Pancreas (tissue), 10 donors: ENCODE measurements at places on chromosomes 2 and 18. TPM values are rescaled to one million over a fixed set of nuclear protein-coding genes. Genes with fewer than 3 reads are reported as not detected.

GRCh38 chr2:129056959-129057317 lies 738.3 kb upstream of the HS6ST1 start:
- H3K4me1 ChIP-seq, result no peaks in the 10 kb centered on the region
- H3K27ac ChIP-seq, result no peak overlapping the region
- H3K4me3 ChIP-seq, result no peak overlapping the region

The RBKS gene
- 1.5 TPM for polyA plus RNA-seq

- no peak for DNase-seq
- no peaks in the 10 kb centered on the region for H3K4me1 ChIP-seq
- H3K36me3 ChIP-seq, result no peaks in the 10 kb centered on the region
- H3K27me3 ChIP-seq, result no peaks in the 10 kb centered on the region
- H3K4me3 ChIP-seq, result no peak overlapping the region
- H3K27ac ChIP-seq, result no peak overlapping the region
Observed at GRCh38 chr2:69616755-69617154, 26.8 kb downstream of the AAK1 start.

The RESP18 gene
- not detected for polyA plus RNA-seq

DNA sequence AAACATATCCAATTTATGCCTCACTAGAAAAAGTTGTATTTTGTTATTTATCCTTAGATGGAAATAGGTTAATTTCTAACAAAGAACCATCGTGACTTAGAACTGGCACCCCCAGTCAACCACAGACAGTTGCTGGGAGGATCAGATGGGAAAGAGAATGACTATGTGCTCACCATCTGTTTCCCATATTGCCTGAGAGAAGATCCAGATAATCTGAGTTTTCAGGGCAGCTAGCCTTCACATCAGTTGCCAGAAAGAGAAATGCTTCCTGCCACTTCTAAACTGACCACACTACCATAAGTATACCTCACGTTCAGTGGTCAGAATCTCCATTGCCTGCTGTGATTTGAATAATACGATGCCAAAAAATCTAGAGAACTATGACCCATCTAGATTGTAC lies 28.4 kb upstream of the NEB start:
- H3K27ac ChIP-seq, result no peak overlapping the region
- H3K4me3 ChIP-seq, result no peak overlapping the region
- H3K27me3 ChIP-seq, result no peaks in the 10 kb centered on the region
- H3K36me3 ChIP-seq, result no peaks in the 10 kb centered on the region
- no peak for DNase-seq

DNA sequence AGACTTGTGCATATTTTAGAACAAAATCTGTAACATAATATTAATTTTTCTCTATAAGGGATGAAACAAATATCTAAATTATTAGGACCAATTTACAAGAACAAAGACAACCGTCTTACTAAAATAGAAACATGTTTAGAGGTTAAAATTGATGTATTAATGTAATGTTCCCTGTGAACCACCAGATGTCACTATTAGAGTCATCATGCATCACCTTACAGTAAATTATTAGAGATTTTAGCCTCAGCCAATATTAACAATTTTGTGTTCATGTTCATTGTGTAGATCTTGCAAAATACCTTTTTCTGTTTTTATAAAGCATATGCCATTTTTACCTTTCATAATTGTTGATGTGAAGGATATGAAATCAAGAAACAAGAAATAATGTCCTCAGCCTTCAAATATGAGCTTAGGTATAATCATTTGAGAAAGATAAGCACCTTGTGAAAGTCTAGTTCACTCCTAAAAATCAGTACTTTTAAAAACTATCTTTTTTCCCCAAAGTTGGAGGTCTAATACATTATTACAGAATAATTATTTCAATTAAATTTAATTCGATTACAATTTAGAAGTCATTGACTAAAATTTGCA lies 344.3 kb upstream of the KCNH7 start:
- no peak overlapping the region for H3K4me3 ChIP-seq
- no peak overlapping the region for H3K27ac ChIP-seq
- no peaks in the 10 kb centered on the region for H3K36me3 ChIP-seq
- no peaks in the 10 kb centered on the region for H3K27me3 ChIP-seq

- peaks cover 4% of the 10 kb centered on the region for H3K4me1 ChIP-seq
- no peak for DNase-seq
- no peak overlapping the region for H3K4me3 ChIP-seq
- H3K27me3 ChIP-seq, result no peaks in the 10 kb centered on the region
- H3K36me3 ChIP-seq, result no peaks in the 10 kb centered on the region
Observed at GRCh38 chr2:134246154-134246874, 7.6 kb upstream of the MGAT5 start.

DNA sequence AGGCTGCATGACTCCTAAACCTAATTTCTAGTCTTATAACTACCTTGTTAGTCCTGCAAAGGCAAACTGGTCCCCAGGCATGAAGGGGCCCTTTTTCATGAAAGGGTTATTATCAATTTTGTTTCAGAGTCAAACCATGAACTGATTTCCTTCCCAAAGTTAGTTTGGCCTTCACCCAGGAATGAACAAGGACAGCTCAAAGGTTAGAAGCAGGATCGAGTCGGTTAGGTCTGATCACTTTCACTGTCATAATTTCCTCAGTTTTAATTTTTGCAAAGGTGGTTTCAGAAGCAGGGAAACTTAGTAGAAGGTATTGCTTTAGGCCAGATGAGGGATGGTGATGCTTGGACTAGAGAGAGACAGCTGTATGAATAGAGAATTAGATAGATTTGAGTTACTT lies 8.7 kb upstream of the ALS2 start:
- no peaks in the 10 kb centered on the region for H3K36me3 ChIP-seq
- no peak overlapping the region for H3K4me3 ChIP-seq
- DNase-seq, result no peak
- H3K4me1 ChIP-seq, result no peaks in the 10 kb centered on the region
- H3K27me3 ChIP-seq, result no peaks in the 10 kb centered on the region
- H3K27ac ChIP-seq, result no peak overlapping the region

DNA sequence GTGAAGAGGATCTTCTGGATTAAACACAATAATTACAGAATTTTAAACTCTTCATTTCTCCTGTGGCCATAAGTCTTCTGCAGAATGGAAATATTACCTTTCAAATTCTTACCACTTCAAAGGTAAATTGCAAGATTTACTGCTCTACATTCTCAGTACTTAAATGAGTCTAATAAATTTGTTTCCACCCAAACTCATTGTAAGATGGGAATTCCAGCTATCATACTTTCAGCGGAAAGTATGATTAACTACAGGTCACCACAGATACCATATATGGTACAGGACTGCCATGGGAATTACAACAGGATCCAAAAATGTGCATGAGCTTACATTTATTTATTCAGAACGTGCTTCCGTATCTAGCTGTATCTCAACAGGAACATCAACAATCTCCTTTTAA lies 3.1 kb downstream of the DSC3 start:
- no peak for DNase-seq
- no peak overlapping the region for H3K27ac ChIP-seq
- H3K27me3 ChIP-seq, result peaks cover 66% of the 10 kb centered on the region
- no peak overlapping the region for H3K4me3 ChIP-seq

The TRIP12 gene
- polyA plus RNA-seq, result 17.7 TPM

- no peaks in the 10 kb centered on the region for H3K36me3 ChIP-seq
- H3K4me3 ChIP-seq, result no peak overlapping the region
- H3K27me3 ChIP-seq, result no peaks in the 10 kb centered on the region
Observed at GRCh38 chr2:71511776-71512175, 58.4 kb downstream of the DYSF start.
